SJSA1 (cell line): ENCODE measurements at places on chromosomes 7 and 10. TPM values are rescaled to one million over a fixed set of nuclear protein-coding genes. Genes with fewer than 3 reads are reported as not detected.

Gene MTERF1
- total RNA-seq: 9.9 and 14.7 TPM in 2 replicates

- no peaks in the 10 kb centered on the region for H3K4me1 ChIP-seq
- H3K36me3 ChIP-seq: no peaks in the 10 kb centered on the region
- no peak overlapping the region for H3K4me3 ChIP-seq
- no peak overlapping the region for H3K27ac ChIP-seq
- peaks cover 2% of the 10 kb centered on the region for H3K27me3 ChIP-seq
Observed at GRCh38 chr7:121610243-121610642, 214.1 kb upstream of the FAM3C start.

Gene MYO1G
- total RNA-seq: 0.11 TPM in 1 of 2 replicates, not detected in the other

Gene RPA3
- total RNA-seq: 48.5 and 55.2 TPM in 2 replicates

Gene MYH16
- 0.41 TPM in 1 of 2 replicates, not detected in the other for total RNA-seq

DNA sequence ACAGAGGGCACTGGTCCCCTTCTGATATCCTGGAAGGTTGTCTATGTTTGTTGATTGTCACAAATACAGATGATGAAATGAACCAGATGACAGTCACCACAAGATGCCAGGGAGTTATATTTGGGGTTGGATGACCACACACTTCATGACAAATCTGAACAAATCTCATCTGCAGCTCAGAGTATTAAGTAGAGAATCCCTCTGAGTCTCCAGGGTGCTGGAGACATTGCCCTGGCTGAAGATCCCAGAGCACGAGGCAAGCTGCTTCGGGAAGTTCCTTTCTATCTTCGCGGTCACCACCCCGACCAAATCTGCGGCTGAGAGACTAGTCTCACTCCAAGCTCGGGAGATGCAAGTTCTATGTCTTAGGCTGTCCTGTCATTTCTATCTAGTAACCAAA is 9.0 kb downstream of the DENND2A start:
- DNase-seq: no peak
- no peaks in the 10 kb centered on the region for H3K36me3 ChIP-seq
- H3K4me1 ChIP-seq: peaks cover 20% of the 10 kb centered on the region
- no peak overlapping the region for H3K27ac ChIP-seq
- H3K4me3 ChIP-seq: no peak overlapping the region
- no peaks in the 10 kb centered on the region for H3K27me3 ChIP-seq

Gene H2BK1
- not detected in 2 replicates for total RNA-seq
